Thoracic aorta endothelial cell (primary cell): ENCODE measurements at places on chromosomes 1 and 21. TPM values are rescaled to one million over a fixed set of nuclear protein-coding genes. Genes with fewer than 3 reads are reported as not detected.

The NTMT2 gene
- total RNA-seq: not detected in 2 replicates

The SOX13 gene
- total RNA-seq: 20.9 and 24.4 TPM in 2 replicates

The UBR4 gene
- total RNA-seq: 163 and 178 TPM in 2 replicates

The C1QTNF12 gene
- total RNA-seq: 1.1 TPM in 1 of 2 replicates, not detected in the other

The MCOLN2 gene
- total RNA-seq: 0.27 and 0.36 TPM in 2 replicates

The ZMYND12 gene
- 0.53 and 0.79 TPM in 2 replicates for total RNA-seq
